ENCODE measurements at places on chromosomes 2 and 18.

- DNase-seq = no peak
Observed at GRCh38 chr2:16973586-16974286, 308.1 kb upstream of the CYRIA start.

- DNase-seq = no peak
Observed at GRCh38 chr2:47076586-47077441, 78.3 kb downstream of the STPG4 start.

- DNase-seq = no peak
Observed at GRCh38 chr2:3441465-3441864, 62.0 kb downstream of the TRAPPC12 start.

DNA sequence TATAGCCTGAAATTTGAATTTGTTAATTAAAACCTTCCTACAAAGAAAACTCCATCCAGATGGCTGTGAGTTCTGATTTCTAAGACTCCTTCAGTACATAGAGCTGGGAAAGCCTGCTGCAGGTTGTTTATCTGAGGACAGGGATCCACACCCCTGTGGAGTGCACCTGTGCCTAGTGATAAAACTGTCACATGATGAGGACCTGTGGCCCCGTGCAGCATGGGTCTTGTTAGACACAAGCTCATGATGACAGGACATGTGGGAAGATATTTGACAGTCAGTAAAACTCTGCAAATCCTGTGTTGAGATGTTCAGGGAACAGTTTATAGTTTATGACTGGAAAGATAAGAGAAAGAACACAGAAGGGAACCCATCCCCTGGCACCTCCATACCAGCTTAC, 133.2 kb upstream of the TMEM18 start:
- no peak for DNase-seq

DNA sequence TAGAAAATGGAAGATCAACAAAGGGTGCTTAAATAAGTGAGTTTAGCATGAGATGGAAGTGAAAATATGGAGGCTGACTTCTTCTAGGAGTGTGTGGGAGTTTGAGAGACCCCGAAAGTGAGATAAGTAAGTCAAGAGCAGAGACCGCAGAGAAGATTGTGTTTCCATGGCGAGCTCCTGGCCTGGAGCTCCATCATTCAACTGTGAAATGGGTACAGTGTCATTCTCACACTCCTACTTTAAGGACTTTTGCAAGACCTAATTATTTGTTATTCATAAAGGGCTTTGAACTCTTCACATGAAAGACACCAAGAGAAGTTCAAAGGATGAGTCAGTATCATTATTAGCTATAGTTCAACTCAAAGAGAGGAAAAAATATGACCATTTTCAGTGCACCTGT, 134.2 kb upstream of the PIK3C3 start:
- no peak for DNase-seq

- no peak for DNase-seq
Observed at GRCh38 chr2:238100049-238100820, at the start of gene ESPNL. Gene ESPNL (plus strand): TSS chr2:238100340. CDS start chr2:238100420, 80 bp downstream.

- DNase-seq = no peak
Observed at GRCh38 chr2:237629739-237630138, 2.4 kb downstream of the LRRFIP1 start.

DNA sequence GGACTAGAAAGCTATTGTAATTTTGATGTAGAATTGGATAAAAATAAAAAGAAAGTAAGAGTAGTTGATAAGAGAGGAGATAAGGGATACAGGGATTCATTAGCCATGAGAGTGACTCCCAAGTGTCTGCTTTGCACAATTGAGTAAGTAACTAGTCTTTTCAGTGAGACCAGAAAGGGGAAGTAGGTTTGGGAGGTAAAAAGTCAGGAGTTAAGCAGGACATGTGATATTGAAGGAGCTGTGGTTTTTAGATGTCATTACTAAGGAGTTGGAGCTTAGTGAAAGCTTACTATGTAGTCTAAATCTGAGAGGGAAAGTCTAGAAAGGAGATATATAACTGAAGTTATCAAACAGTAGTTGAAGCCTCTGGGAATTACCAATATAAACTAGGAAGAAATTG, 93.4 kb downstream of the SLC5A7 start:
- DNase-seq = no peak

- no peak for DNase-seq
Observed at GRCh38 chr2:9380702-9381628, 42.4 kb downstream of the ITGB1BP1 start.

- no peak for DNase-seq
Observed at GRCh38 chr2:73911548-73912208, 15.0 kb upstream of the DGUOK start.

- DNase-seq = no peak
Observed at GRCh38 chr2:40488927-40489677, 37.2 kb upstream of the SLC8A1 start.

- no peak for DNase-seq
Observed at GRCh38 chr2:68391099-68391498, 26.0 kb downstream of the PLEK start.

DNA sequence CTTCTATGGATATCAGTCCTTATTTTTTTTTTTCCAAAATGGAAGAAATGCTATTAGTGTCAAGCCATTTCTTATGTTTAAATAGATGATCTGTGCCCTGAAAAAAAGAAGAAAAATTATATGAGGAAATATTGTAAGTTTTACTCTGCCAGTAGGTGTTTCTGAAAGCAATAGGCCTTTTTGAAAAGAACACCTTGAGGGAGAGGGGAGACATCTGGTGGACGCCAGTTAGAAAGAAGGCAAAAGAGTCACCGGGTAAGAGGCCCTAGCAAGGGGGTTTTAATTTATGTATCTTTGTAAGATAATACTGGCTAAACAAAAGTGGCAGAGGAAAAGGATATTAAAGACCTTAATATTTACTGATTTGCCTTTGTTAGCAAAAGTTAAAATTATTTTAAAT, 56.1 kb downstream of the DYNAP start:
- no peak for DNase-seq

GRCh38 chr2:236940497-236940896, 145.2 kb upstream of the COPS8 start:
- no peak for DNase-seq
